Right atrium auricular region (tissue), 2 donors: ENCODE measurements at places on chromosomes 16 and 17.

DNA sequence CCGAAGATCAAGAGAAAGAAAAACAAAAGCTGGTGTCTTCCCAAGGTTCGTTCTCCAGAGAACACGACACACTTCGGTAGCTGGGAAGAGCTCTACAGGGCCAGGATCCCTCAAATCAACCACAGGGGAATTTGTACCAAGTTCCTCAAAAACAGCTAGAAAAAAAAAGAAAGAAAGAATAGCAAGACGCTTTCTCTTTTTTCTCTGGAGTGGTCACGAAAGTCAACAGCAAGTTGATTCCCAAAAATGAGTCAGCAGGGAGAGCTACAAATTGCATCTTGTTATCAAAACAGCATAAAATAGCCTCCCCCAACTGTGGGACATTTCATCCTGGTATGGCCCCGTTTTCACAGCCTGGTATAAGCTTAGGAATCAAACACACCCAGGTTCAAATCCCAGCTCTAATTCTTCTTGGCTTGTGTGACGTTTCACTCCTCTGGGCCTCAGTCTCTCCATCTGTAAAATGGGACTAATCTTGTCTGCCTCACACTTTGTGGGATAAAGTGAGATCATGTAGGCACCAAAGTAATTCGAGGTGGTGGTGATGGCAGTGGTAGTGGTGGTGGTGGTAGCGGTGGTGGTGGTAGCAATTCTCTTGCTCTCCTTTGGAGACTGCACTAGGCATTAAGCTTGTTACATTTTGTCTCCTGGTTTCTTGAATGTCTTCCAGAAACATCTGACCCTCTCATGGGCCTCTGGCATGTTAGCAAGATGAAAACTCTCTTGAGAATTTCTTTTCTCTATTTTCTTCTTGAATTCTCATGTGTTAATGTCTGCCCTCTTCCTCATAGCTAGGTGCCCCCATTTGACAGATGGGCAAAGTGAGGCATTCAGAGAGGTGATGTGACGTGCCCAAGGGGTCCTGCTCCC lies 988 bp upstream of the IL21R start:
- peak; percentile 47 for DNase-seq

GRCh38 chr16:69107316-69107962 lies 2.0 kb downstream of the HAS3 start:
- no peak for DNase-seq

- no peak for DNase-seq
These were observed 2.5 kb upstream of the HS3ST6 start for GRCh38 chr16:1920727-1921171.

- DNase-seq = no peak
These were observed 941.5 kb downstream of the CDH11 start for GRCh38 chr16:64180136-64180900.

GRCh38 chr17:6098823-6099180 lies 28.6 kb downstream of the WSCD1 start:
- DNase-seq = no peak

DNA sequence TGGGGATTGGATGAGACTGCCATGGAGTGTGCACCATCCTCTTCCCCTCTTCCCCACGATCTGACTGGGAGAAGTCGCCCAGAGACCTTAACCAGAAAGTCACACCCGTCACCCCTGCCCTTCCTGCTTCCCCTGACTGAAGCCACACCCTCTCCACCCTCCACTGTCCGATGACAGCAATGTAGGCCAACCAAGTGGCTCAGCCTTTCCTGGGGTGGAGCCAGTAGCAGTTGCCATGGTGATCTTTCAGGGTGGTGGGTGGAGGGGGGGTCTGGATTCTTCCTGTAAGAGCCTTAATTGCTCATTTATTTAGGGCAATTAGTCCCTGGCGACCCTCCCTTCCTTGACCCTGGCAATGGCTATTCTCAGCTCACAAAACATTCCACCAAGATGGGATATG lies 37.5 kb upstream of the PHB1 start:
- DNase-seq = no peak

GRCh38 chr17:64053101-64053500 lies 32.7 kb upstream of the ICAM2 start:
- no peak for DNase-seq

- no peak for DNase-seq
These were observed 621.8 kb upstream of the ZFHX3 start for GRCh38 chr16:73669535-73670274.

- DNase-seq = peak; percentile 89
These were observed 31.1 kb upstream of the CPNE2 start for GRCh38 chr16:57061084-57061905.

- no peak for DNase-seq
These were observed 176.4 kb upstream of the CHMP6 start for GRCh38 chr17:80815151-80815681.

DNA sequence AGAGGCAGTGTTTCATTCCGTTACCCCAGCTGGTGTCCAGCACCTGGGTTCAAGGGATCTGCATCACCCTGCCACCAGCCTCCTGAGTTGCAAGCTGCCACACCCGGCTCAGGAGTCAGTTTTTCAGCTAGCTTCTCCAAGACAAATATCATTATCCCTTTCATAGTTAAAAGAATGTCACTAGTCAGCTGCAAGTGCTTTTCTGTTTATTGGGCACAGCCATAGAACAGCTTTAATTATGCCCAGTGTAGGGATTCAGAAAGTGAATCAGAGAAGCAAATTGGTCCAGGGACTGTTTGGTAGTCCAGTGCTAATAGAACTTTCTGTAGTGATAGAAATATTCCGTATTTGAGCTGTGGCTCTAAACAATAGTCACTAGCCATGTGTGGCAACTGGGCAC lies 2.9 kb upstream of the AOC3 start:
- no peak for DNase-seq

DNA sequence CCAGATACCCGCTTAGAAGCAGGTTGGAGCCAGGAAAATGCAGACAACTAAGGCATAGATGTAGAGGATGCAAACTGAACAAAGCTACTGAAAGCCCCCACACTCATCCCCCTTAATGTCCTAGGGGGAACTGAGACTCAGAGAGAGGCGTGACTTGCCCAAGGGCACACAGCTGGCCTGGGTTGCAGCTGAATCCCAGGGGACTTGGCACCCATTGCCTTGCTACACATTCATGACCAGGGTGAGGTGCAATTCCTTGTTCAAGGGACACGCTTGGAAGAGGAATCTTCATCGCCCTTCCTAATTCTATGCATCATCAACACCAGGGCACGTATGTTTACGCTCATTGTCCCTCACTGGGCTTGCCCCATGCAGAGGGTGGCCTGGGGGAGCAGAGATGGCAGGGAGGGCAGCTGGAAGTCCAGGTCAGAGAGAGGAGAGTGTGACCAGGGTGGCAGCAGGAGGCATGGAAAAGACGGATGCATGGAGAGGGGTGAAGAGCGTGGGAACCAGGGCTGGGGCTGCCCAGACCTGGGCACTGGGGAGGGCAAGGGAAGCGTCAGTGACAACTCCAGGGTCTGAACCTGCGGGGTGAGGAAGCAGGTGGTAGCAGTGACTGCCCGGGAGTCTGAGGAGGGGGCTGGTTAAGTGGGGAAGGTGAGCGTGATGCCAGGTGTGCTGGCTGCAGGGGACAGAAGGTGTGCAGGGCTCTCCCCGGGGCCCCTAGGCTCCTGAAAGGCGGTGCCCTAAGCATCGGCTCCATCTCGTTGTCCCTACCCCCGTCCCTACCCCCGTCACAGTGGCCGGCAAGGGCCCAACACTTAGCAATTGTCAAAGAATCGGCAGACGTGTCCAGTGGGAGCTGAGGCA lies 267.1 kb upstream of the TNRC6C start:
- DNase-seq = peak; percentile 36

DNA sequence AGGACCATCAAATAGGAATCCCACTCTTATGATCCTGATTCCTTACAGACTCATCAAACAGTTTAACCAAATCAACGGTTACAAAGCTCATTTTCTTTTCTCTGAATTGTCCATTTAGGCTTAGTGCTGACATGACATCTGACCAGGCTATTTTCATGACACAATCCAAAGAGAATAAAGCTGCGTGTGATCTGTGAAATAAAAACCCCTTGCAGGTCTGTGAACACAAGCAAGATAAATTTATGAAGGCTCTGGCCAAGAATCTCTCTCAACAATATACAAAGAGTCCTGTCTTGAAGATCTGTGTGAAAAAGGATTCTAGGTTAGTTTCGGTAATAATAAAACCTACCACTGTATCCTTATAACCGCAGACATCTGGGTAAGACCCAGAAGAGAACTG lies 22.0 kb downstream of the COG1 start:
- DNase-seq = no peak

- DNase-seq = peak; percentile 78
These were observed 410 bp upstream of the HOXB5 start for GRCh38 chr17:48593840-48594537.

- no peak for DNase-seq
These were observed 3.3 kb upstream of the ABCA9 start for GRCh38 chr17:69064001-69064400.

GRCh38 chr17:3511852-3512504 lies 36.2 kb downstream of the ASPA start:
- peak; percentile 26 for DNase-seq

GRCh38 chr17:14866266-14866665 lies 398.9 kb downstream of the PMP22 start:
- DNase-seq = no peak

DNA sequence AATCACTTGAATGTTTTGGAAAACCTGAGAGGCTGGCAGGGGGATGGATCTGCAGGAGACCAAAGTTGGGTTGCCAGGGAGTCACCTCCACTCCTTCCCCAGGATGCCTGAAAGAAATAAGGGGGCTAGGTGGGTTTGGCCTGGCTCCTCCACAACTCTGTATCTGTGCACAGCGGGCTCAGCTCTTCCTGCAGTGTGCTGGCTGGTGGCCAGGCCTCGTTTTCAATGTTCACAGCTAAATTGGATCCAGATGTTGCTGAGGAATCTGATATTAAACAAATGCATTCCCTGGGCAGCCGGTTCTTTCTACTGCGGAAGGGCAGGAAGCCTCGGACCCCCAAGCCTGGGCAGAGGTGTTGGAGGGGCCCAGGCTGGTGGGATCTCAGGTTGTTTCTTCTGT lies 106.2 kb downstream of the N4BP1 start:
- peak; percentile 61 for DNase-seq

GRCh38 chr17:82929676-82930042 lies 89.8 kb upstream of the ZNF750 start:
- no peak for DNase-seq

- DNase-seq = no peak
These were observed 7.5 kb downstream of the EIF1 start for GRCh38 chr17:41695954-41696757.

GRCh38 chr17:47665655-47666054 lies 15.9 kb downstream of the KPNB1 start:
- DNase-seq = no peak

GRCh38 chr16:10833271-10833670 lies 14.7 kb upstream of the TVP23A start:
- no peak for DNase-seq

DNA sequence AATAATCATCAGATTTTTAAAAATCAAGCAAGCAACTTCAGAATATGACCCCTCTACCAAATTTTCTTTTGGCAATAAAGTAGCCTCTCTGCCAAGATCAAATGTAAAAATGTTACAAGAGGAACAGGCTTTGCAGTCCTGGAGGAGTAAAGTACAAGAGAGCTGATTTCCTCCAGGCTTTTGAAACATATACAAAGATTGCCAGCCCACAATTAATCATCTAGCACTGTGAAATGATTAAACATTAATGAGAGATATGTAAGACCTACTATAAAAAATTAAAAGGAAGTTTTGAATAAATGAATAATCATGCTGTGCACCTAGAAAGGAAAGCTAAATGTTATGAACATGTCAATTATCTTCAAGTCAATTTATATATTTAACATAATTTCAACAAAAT lies 26.3 kb downstream of the TXNDC11 start:
- DNase-seq = no peak

DNA sequence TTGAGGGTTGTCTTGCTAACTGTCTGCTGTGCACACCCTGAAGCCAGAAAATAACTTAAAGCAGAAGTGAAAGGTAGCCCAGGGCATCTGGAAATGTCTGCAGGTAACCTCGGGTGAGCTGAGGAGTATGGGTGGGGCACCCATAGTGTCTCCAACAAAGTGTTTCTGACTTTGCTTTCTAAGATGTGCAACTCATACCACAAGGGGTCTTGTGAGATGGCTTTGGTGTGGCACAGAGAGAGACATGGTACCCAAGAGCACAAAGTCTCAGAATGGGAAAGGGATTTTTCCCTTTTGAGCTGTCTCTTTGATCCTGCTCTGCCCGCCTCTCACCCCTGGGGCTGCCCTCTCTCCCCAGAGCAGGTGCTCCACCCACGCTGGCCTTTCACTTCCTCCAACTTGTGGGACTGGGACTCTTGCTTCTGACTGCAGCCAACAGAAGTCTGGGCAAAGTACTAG lies 6.9 kb downstream of the CHD9 start:
- no peak for DNase-seq

GRCh38 chr16:50305441-50306061 lies 39.2 kb downstream of the ADCY7 start:
- no peak for DNase-seq

GRCh38 chr17:34243364-34244320 lies 11.4 kb upstream of the CCL2 start:
- no peak for DNase-seq

DNA sequence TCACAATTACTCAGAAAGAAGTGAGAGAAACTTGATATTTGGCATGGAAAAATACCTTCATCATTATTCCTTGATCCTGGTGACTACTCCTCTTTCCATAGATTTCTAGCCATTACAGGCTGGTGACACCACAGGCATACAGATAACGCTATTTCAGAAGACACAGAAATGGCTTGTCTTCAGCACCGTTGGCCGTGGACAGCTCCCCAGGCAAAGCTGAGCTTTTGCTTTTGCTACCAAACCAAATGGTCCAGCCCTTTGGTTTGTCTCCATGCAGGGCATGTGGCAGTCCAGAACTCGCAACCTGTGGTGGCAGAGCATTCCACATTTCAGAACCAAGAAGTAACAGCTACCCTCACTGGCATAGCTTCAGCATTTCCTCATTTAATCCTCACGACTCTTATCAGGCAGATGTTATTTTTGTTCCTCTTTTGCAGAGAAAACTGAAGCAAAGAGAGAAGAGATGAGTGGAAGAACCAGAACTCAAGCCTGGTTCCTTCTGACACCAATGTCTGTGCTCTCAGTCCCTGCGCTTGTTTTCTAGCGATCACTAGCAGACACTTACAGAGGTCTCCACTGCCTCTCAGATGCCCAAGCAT lies 55.5 kb downstream of the HS3ST4 start:
- DNase-seq = no peak

- DNase-seq = no peak
These were observed 11.4 kb downstream of the RAPGEFL1 start for GRCh38 chr17:40188694-40189093.

- peak; percentile 57 for DNase-seq
These were observed 204.6 kb downstream of the SEC14L1 start for GRCh38 chr17:77345260-77345910.

- DNase-seq = no peak
These were observed 115.4 kb downstream of the METRNL start for GRCh38 chr17:83194761-83195329.
